ENCODE measurements at places on chromosomes 4 and X. TPM values are rescaled to one million over a fixed set of nuclear protein-coding genes. Genes with fewer than 3 reads are reported as not detected.

Gene CT45A3
- not detected for total RNA-seq

Gene TRIM60
- not detected for total RNA-seq

Gene OTC
- total RNA-seq: not detected

Gene SLC26A1
- total RNA-seq: not detected

Gene MFAP3L
- total RNA-seq: 0.86 TPM

Gene CSAG2
- total RNA-seq: not detected

Gene MAB21L2
- total RNA-seq: not detected

Gene SMC1A
- 119 TPM for total RNA-seq

Gene MGARP
- 0.31 TPM for total RNA-seq

Gene PLS3
- 2.2 TPM for total RNA-seq

Gene PLAC8
- 23.3 TPM for total RNA-seq

Gene TRAM1L1
- not detected for total RNA-seq

Gene PRDM8
- total RNA-seq: 3.8 TPM

Gene F8
- 5.8 TPM for total RNA-seq

Gene ARHGAP36
- not detected for total RNA-seq

Gene HOPX
- 21.0 TPM for total RNA-seq

Gene FATE1
- total RNA-seq: not detected

Gene TCP11X2
- total RNA-seq: not detected

Gene P2RY4
- 0.14 TPM for total RNA-seq

Gene SHOX
- total RNA-seq: not detected

Gene ZNF711
- total RNA-seq: 0.14 TPM

Gene IL13RA2
- total RNA-seq: not detected

Gene SERTM2
- total RNA-seq: not detected

Gene CYBB
- total RNA-seq: not detected

Gene ARMCX4
- 7.2 TPM for total RNA-seq

Gene PRSS12
- 0.30 TPM for total RNA-seq

Gene CYP2U1
- total RNA-seq: 2.1 TPM

Gene SYNPO2
- total RNA-seq: 0.18 TPM

Gene MAGEB17
- total RNA-seq: not detected

Gene IQSEC2
- not detected for total RNA-seq

Gene ATP11C
- 20.0 TPM for total RNA-seq

Gene ENPP6
- total RNA-seq: 0.47 TPM

Gene LRRC66
- total RNA-seq: 0.07 TPM

Gene AADAT
- not detected for total RNA-seq

Gene TSPAN7
- 3.2 TPM for total RNA-seq

Data from activated naive CD4-positive, alpha-beta T cell treated with anti-CD3 and anti-CD28 coated beads, Interleukin-2, amount 50 U/mL, for 72 hours (primary cell).